ENCODE measurements at places on chromosomes 12 and 14.

GRCh38 chr14:33862261-33862802 is 88.5 kb downstream of the EGLN3 start:
- DNase-seq: no peak

GRCh38 chr14:66601932-66602578 is 94.1 kb downstream of the GPHN start:
- no peak for DNase-seq

DNA sequence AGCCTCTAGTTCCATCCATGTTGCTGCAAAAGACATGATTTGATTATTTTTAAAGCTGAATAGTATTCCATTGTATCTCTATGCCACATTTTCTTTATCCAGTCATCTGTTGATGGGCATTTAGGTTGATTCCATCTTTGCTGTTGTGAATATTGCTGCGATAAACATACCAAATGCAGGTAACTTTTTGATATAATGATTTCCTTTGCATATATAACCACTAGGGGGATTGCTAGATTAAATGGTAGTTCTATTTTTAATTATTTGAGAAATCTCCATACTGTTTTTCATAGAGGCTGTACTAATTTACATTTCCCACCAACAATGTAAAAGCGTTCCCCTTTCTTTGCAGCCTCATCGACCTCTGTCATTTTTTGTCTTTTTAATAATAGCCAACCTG is 342.5 kb downstream of the MDGA2 start:
- no peak for DNase-seq

GRCh38 chr12:55039395-55040354 is 19.9 kb downstream of the NEUROD4 start:
- no peak for DNase-seq

DNA sequence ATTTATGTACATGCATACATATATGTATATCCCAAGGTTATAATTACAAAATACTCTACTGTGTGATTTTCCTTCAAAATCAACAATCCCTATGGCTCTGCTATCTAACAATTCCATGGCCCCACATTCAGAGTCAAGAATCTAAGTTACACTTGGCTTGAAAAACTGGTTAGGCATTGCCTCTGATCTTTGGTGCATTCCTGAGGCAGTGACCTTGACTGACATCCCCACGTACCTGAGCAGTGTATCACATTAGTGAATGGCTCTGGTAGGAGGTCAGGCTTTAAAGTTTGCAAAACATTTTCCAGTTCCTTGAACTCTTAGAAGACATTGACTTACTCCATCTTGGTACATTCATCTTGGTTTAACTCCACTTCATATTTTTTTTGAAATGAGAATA is 8.5 kb upstream of the STON2 start:
- no peak for DNase-seq

GRCh38 chr12:94127239-94128131 is 20.9 kb upstream of the PLXNC1 start:
- no peak for DNase-seq
